ENCODE measurements at places on chromosomes 2 and 18. TPM values are rescaled to one million over a fixed set of nuclear protein-coding genes. Genes with fewer than 3 reads are reported as not detected.

DNA sequence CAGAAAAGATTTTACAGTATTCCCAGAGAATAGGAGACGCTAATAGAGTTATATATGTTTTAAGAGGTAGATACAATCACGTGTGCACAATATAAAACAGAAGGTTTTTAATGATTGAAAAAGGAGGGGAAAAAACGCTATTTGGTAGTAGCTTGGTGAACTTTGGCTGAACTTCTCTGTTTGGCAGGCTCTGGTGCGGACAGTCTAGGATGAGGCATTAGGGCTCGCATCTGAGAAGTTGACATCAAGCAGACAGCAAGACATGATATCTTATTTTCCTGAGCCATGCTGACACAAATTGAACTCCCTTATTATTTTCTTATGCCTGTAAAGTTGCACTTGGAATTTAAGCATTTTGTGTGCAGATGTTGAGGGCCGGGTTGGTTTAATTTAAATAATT lies 176.6 kb downstream of the EN1 start:
- DNase-seq: no peak

Gene HOXD9
- not detected for total RNA-seq

Gene YPEL5
- total RNA-seq: 57.7 TPM

DNA sequence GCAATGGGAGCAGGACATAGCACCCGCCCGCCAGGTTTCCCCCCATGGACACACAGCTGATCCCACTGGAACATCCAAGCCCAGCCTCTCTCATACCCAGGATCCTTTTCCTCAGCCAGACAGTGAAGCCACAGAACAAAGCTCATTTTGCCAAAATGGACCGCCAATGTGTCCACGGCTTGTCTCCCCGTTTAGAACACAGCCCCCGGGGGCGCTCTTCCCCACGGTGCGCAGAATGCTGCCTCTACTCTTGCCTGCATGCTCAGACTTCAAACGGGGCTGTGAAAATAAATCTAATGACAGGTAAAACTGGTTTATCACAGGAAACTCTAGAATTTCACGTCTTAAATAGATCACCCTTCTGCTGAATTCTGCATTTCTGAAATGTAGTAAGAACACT lies 548.5 kb upstream of the ID2 start:
- DNase-seq: no peak

GRCh38 chr2:229410946-229411345 lies 139.9 kb upstream of the PID1 start:
- no peak for DNase-seq

DNA sequence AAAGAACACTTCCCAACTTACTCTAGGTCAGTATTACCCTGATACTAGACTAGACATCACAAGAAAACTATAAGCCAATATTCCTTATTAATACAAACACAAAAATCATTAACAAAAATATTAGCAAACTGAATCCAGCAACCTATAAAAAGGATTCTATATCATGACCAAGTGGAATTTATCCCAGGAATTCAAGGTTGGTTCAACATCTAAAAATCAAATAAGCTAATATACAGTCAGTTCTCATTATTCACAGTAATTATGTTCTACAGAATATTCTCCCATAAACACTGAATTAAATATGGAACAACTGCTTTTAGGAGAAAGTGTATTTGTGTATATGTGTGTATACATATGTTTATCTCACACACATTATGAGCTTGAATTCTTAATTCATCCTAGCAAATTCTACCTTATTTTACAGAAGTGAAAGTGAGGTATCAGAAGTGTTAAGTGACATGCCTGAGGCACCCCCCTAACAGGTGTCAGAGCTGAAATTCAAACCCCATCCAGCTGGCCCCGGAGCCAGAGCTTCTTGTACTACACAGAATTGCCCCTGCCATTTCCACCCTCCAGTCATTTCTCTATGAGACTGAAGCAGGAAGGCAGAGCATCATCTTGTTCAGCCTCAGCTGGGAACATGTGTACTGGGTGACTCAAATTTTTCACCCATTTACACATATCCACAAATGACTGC lies 77.8 kb downstream of the MALT1 start:
- no peak for DNase-seq

Gene ERMN
- total RNA-seq: 0.20 TPM

- no peak for DNase-seq
Observed at GRCh38 chr2:158187908-158188307, 86.2 kb downstream of the UPP2 start.

DNA sequence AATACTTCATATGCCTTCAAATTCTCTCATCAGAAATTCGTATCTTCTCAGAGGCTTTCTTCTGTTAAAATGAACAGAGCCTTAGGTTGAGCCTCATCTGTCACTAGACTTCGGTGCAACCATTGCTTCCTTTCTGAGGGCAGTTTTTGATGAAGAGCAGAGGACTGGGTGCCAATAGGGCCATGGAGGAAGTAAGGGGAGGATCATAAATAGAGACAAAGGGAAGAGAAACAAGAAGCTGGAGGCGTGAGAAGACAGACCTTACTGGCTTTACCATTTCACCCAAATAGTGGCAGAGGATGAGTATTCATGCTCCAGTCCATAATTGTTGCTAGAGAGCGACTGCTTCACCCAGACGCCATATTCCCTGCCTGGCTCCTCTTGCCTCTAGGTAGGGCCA lies 215.6 kb upstream of the PKDCC start:
- DNase-seq: no peak

DNA sequence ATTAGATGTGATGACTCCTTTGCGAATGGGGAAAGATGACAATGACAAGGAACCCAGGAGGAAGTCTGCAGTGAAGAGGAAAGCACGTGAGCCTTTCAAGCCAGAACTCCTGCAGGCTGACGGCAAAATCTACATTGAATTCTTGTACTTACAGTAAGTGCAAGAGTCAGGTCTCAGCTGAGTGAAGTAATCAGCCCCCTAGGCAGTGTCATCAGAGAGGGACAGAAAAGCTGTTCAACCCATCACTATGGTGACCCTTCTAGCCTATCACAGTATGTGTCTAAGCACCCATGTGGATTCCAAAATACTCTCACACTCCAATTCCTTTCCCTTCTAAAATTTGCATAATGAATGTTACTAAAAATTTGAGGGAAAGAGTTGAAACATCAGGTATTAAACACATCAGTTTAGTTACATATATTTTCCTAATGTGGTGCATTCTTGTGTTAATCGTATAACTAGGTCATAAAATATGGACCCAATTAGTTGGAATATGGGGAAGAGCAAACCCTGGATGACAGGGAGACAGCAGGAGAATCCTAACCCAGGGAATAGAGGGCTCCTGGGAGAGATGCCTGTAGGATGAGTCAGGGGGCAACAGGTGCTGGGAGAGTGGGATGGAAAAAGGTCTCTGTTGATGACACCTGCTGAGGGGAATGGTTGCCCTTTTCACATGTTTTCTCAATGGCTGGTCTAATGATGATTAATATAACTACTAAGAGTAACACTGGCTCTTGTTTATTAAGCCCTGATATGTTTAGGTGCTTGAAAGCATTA lies 39.5 kb downstream of the VWC2L start:
- DNase-seq: no peak

Gene KLHL29
- total RNA-seq: 0.74 TPM

DNA sequence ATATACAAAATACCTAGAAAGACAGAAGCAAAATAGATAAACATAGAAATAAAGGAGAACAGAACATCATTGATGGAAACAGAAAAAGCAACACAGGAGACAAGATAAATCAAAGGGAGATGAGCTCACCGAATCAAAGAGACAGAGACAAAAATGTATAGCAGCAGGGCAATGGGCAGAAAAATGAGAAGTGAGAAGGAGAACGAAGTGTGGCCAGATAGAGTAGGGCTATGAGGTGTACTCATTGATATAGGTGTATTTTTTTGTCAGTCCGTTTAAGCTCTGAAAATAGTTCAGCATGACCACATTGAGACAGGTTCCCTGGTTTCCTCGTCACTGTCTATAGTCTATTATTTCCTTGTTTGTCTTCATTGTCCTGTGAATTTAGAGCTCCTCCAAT lies 55.1 kb downstream of the SP100 start:
- DNase-seq: no peak

Gene CAVIN2
- total RNA-seq: 87.6 TPM

Gene SCN9A
- total RNA-seq: 0.94 TPM

DNA sequence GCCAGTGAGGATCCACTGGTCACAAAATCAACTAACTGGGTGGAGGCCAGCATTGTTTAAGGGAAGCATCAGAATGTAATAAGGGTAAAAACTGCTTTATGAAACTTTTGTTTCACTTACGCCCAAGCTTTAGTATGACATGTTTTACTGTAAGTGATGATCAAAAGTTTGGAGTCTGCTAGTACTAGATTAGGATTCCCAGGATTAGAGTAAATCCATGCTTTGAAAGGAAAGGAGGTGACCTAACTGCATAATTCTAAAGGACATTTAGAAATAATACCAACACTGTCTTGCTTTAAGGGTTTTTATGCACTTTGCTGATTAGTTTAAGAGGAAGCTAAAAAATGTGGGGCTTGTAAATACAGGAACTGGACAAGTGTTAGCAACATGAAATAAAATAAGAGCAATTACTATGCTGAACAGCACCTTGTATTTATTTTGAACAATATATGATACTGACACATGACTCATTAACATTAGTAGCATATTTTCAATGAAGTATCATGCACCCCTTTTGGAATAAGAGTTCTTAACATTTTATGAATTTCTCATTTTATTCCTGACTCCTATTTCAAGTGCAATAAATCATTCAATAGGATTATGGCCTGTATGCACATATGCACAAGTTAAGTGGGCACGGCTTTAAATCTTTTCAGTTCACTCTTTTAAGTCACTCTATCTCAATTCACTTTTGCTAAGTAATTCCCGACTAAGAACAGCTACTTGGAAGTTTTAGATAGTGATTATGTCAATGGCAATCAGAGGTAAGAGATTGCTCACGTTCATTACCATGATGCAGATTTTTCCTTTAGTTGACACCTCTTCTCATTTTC lies 62.5 kb downstream of the STK39 start:
- DNase-seq: no peak

Gene CRYGC
- not detected for total RNA-seq

Gene GNAL
- 1.6 TPM for total RNA-seq

Gene ALPP
- total RNA-seq: not detected

DNA sequence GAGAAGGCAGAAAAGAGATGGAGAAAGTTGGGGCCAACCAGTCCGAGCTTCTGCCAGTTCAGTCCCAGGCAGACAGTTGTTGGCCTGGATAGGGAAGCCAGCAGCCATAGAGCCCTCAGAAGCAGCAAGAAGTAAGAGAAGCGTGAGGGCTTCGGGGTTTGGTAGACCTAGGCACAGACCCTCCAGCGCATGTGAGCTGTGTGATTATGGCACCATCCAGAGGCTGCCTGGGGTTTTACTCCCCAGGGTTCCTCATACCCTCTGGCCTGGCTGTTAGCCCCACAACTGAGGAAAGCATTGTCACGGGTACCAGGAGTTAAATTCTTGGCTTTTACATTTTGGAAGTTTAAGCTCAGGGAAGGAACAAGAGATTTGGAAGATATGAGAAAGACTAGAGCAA lies 93.7 kb upstream of the RAB6C start:
- DNase-seq: no peak

DNA sequence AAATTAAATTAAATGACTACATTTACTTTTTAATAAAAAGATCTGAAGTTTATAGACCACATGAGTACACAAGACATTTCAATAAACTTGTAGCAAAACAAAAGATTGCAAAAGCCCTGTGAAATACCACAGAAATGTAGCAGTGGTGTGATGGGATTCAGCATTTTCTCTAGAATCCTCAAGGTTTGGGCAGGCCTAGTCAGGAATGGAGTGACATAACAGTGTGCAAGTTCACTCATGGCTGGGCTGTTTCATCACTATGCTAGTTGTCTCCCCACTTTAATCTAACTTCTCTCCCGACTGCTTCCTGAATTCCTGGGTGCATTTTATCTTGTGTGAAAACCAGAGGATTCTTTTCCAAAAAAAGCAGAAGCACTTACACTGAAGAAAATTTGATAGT lies 1089.9 kb upstream of the DDX18 start:
- DNase-seq: no peak

DNA sequence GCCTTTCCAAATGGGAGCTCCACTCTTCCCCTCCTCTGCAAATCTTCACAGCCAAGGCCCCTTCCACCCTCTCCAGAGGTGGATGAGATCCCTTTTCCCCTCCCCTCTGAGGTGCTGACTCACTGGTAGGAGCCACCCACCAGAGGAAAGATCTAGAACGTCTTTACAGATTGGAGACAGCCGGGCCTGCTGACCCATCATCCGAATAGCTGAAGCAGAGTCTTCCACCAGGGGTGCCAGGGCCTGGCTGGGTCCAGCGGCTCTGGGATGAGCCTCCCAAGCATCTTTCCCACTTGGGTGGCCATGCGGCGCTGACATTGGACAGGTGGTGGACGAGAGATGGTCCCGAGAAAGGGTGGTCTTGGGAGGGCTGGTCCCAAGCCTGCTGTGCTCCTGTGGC lies 9.0 kb downstream of the ERFE start:
- no peak for DNase-seq

Gene L3MBTL4
- total RNA-seq: 3.1 TPM

- DNase-seq: no peak
Observed at GRCh38 chr18:77571743-77572142, 322.1 kb downstream of the GALR1 start.

DNA sequence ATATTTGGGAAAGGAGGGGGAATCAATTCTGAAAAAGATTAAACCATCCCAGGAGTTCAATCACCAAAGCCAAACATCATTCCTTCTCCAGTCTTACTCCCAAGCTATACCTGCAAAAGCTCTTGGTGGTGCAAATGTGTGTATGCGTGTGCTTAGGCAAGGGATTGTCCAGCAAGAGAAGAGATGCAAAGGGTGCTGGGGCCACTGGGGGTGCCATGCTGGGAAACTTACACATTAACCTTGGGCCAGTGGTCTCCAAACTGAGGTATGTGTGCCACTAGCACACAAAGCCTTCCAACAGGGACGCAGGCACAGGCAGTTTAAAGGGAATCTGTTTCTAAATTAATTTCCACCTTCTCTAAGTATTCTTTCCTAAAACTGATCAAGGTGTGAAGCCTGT lies 307.9 kb downstream of the NBAS start:
- no peak for DNase-seq

Gene NTSR2
- not detected for total RNA-seq

- DNase-seq: no peak
Observed at GRCh38 chr2:138771534-138771933, 8.7 kb downstream of the NXPH2 start.

Gene PSMG2
- 41.8 TPM for total RNA-seq

Gene ALLC
- total RNA-seq: not detected

Gene POTEI
- total RNA-seq: not detected

Gene CNDP1
- total RNA-seq: not detected

- no peak for DNase-seq
Observed at GRCh38 chr2:211751848-211752247, 786.8 kb downstream of the ERBB4 start.

Gene PCARE
- 0.72 TPM for total RNA-seq

GRCh38 chr2:18777250-18777812 lies 188.0 kb upstream of the NT5C1B start:
- no peak for DNase-seq

Gene LIPG
- total RNA-seq: not detected

- DNase-seq: no peak
Observed at GRCh38 chr2:122114421-122114820, 359.0 kb downstream of the TSN start.

- DNase-seq: no peak
Observed at GRCh38 chr2:225824748-225825449, 425.4 kb downstream of the NYAP2 start.

- no peak for DNase-seq
Observed at GRCh38 chr18:64017870-64018269, 48.0 kb downstream of the SERPINB8 start.

GRCh38 chr2:205358351-205358815 lies 323.9 kb upstream of the NRP2 start:
- no peak for DNase-seq

- DNase-seq: no peak
Observed at GRCh38 chr18:24011123-24011917, 3.2 kb upstream of the TTC39C start.

Gene POTEC
- total RNA-seq: not detected

Gene LBH
- total RNA-seq: 182 TPM

Gene IL1RL2
- not detected for total RNA-seq

All from heart left ventricle (tissue), 16 donors.